Right hindlimb (tissue), 1 donor: ENCODE measurements at places on chromosomes 1 and 21.

DNA sequence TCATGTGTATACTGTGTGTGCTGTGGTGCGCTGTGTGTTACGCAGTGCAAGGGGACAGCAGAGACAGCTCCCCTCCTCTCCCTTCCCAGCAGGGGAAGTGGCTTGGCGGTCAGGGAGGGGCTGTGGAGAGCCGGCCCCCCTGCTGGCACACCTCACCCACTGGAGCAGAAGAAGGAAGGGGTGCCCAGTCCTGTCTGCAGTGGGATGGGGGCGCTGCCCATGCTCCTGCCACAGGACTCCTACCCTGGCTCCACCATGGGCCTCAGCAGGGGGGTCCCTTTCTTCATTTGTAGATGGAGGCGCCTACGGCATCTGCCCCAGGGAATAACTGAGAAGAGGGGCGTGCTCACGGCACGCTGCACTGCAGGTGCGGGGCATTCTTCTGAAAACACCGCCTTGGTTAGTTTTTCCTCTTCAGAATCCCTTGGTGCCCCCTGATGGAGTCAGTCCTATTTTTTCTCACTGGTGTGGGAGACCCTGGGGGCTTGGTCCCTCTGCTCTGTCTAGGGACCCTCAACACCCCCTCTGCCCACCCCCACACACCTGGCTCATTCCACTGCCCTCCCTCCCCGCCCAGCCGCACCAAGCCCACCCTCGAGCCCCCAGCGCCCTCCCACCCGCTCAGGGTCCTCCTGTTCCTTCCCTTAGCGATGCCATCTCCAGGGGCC lies 13.8 kb upstream of the LDLRAP1 start:
- no peak for DNase-seq

GRCh38 chr1:245856944-245857531 lies 650.0 kb downstream of the SMYD3 start:
- DNase-seq: no peak

- no peak for DNase-seq
Measured at GRCh38 chr1:168091720-168092550, 44.8 kb downstream of the GPR161 start.

GRCh38 chr1:65846866-65847265 lies 54.2 kb downstream of the PDE4B start:
- DNase-seq: no peak

- DNase-seq: no peak
Measured at GRCh38 chr1:244413736-244414135, 38.0 kb downstream of the ADSS2 start.
